ENCODE measurements at places on chromosomes 11 and 22.

DNA sequence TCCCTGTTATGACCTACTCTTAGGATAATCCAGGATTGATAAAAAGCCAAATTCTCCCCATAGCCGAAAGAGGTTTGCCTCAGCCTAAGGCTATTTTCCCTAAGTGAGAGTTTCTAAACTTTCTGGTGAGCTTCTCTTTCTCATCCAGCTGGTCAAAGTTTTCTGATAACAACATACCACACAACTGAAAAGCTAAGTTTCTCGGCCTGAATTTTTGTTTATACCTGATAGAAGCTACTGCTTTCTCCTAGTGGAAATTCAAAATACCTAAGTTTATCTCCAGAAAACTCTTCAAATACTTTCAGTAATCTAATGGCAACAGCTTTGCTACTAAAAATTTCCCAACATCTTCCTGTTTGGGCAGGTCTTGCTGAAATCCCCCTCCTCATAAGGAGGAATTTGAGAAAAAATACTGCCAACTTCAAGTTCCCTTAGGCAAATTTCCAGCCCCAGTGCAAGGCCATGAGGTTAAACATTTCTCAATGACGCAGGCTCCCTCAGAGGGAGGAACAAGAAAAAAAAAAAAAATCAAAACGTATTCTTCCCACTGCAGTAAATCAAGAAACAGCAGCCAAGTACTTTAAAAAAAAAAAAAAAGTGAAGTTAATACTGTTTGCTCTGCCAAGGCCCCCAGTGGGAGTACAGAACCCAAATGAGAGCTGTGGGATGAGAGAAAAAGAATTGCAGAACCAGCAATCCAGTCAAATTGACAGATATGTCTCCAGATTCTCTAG lies 127.0 kb downstream of the MRTFA start:
- DNase-seq = peak; percentile 46

GRCh38 chr11:80733790-80734189 lies 1293.0 kb upstream of the TENM4 start:
- DNase-seq = no peak

- no peak for DNase-seq
Observed at GRCh38 chr22:17431179-17431578, 61.9 kb downstream of the CECR2 start.

GRCh38 chr11:74729397-74729796 lies 1.8 kb downstream of the CHRDL2 start:
- DNase-seq = no peak

GRCh38 chr22:33331017-33331416 lies 272.8 kb upstream of the SYN3 start:
- DNase-seq = no peak

DNA sequence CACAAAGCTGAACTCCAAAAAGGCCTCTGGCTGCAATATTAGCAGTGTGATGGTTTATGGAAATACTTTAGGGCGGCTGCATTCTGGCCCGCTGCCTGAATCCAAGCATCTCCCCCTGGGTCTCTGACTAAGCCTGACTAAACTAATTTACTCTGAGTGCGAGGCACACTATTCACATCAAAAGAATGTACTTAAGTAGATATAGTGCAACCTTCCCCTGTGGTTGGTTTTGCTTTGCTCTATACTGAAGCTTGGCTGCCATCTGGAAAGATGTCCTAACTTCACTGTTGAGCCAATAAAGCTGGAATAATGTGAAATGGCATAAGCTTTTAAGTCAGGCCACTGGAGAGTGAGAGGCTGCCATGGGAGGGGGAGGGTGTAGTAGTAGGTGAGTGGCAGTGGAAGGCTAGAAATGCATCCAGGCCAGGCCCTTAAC lies 321.6 kb downstream of the AASDHPPT start:
- peak; percentile 76 for DNase-seq

DNA sequence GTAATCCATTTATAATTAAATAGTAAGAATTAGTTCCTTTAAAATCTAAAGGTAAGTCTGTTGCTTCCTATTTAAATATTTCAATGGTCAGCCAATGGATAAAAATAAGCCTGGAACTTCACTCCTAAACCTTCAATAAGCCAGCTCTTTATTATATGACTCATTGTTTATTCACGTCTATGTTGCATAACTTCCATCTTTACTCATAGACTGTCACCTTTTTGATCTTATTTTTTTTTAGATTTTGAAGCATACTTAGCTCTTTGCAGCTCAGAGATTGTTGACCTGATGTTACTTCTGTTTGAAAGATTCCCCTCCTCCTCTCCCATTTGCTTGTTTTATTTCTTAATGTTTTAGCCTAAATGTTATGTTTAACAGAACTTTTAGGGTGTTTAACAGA lies 1571.2 kb upstream of the RAG2 start:
- DNase-seq = peak; percentile 2

GRCh38 chr11:76150141-76150540 lies 56.2 kb downstream of the WNT11 start:
- DNase-seq = no peak

GRCh38 chr11:131975619-131976018 lies 605.2 kb downstream of the NTM start:
- no peak for DNase-seq

DNA sequence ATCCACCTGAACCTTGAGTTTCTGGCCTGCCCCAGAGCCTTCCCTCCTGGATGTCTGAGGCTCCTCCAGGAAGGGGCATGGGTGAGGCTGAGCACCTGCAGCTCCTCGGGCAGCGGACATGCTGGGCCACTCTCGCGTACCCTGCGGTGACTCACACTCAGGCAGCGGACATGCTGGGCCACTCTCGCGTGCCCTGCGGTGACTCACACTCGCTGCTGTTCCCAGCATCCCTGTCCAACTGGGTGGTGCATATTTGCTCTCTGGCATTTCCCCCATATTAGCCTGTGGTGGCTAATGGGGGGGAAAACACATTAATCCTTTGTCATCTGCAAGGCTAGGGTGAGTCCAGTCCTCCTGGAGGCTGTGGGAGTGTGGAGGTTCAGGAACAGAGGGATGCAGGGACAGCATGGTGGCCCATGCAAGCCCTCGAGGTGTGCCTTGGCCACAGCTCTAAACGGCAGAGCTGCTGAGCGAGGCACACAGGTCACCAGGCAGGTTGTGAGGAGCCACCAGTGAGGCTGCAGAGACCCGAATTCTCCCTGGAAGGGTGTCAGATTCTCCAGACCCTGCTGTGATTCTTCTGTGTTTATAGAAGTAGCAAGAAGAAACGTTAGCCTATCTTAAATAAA lies 728.1 kb downstream of the BRD1 start:
- DNase-seq = no peak

DNA sequence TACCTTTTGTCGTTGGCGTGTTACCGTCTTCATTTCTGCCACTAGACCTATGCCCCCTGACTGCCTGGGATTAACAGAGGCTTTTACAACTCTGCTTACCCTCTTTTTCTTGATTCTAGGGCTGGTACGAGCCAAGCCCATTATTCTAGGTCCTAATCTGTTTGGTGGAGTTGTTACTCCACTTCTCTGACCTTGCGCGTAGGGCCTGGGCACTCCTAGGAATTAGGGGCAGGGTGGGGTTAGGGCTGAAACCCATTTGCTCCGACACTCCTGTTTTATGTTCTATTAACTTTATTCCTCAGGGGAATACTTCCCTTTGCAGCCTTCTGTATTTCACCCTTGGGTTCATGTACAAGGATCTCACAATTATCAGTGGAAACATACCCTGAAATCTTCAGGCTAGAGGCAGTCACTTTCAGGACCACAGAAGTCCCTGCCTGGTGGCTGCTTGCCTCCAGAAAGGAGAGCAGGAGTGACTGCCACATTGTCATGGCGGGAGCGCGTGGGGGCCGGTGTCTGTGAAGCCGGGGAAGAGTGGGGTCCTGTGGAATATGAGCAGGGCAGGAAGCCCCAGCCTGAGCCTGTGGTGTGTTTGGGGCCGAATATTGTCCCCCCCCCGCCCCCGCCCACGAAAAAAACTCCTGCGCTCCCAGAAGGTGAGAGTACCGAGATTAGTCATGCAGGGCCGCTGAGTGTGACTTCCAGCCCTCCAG lies 731 bp upstream of the SLC37A2 start:
- DNase-seq = no peak

DNA sequence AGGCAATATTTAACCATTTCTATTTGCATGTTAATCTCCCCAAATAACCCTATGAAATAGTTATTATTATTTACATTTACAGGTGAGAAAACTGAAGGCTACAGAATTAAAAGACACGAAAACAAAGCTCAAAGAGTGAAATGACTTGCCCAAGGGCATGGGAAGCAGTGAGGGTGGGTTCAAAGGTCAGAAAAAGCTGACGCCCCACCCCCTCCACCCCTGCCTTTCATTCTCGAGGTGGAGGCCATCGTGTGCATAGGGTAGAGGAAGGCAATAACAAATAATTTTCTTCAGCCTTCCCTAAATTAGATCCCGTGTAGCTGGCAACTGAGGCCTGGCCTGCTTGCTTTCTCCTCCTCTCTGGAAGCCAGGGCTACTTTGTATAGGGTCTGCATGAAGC lies 56.1 kb upstream of the RBFOX2 start:
- DNase-seq = no peak

DNA sequence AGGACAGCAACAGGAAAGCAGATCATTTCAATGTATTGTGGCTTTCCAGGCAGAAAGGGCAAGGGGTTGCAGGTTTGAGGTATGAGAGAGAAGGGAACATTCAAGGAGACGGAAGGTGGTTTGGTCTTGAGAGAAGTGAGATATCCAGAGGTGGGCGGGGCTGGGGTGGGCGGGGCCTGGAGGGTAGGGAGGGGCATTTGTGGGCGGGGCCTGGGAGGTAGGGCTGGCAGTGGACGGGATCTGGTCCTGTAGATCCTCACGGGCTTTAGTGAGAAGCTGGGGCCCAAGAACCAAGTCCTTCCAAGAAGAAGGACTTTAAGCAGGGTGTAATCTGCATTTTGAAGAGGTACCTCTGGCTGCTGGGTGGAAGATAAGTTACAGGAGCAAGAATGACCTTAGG lies 199.2 kb downstream of the MN1 start:
- no peak for DNase-seq

DNA sequence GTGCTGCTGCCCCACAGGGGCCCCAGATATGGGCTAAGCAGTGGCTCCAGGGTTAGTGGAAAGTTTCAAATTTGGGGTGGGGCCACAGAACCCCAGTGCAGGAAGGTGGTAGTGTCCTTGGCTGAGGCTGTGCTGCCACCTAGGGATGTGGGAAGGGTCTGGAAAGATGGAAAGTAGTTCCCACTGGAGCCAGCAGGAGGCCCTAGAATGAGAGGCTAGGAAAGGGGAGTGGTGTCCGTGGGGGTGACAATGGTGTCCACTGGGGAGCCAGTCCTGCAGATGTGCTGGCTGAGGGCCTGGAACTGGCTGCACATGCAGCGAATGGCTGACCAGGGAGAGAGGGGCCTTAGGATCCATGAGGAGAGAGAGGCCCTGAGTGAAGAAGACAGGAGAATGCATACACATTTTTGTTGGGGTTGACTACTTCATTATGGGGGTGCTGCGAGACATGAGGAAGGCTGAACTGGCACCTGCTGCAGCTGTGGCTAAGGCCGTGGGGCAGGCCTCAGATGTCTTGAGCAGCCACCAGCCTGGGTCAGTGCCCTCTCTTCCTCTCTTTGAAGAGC lies 21.1 kb downstream of the RFPL3 start:
- DNase-seq = peak; percentile 32

DNA sequence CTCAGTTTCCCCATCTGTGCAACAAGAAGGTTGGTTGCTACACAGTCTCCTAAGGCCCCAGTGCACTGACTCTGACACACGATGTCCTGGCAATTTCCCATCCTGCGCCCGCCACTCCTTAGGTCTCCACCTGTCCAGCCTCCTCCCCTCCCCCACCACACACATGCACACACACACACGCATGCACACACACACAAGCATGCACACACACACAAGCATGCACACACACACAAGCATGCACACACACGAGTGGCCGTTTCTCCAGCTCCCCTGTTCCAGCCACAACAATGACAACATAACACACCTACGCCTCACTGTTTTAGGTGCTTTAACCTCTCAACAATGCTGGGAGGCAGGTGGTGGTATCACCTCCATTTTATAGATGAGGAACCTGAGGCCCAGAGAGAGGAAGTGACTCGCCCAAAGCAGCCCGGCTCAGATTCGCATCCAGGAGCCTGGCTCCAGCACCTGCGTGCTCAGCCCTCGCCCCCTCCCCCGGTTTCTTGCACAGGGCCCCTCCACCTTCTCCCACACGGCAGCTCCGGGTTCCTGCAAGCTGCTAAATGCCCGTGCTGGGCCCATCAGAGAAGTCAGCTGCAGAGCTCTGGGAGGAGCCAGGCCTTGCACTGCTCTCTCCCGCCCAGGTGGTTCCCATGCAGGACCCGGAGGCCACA lies 13.0 kb downstream of the CYTH4 start:
- DNase-seq = no peak

GRCh38 chr11:11533057-11533456 lies 88.7 kb downstream of the GALNT18 start:
- no peak for DNase-seq

GRCh38 chr22:17368554-17369438 lies 464 bp upstream of the CECR2 start:
- no peak for DNase-seq

- peak; percentile 64 for DNase-seq
Observed at GRCh38 chr22:35914665-35915476, 113.8 kb downstream of the RBFOX2 start.

GRCh38 chr11:11505190-11505589 lies 116.6 kb downstream of the GALNT18 start:
- no peak for DNase-seq

- DNase-seq = no peak
Observed at GRCh38 chr11:124446916-124447315, 1.4 kb upstream of the OR8B8 start.

All from hepatic stellate cell (primary cell).